ENCODE measurements at places on chromosomes 6 and 20.

GRCh38 chr6:133740816-133741215, 148.1 kb upstream of the TCF21 start:
- DNase-seq = no peak

GRCh38 chr6:136317021-136317694, 27.5 kb upstream of the BCLAF1 start:
- DNase-seq = peak; percentile 44

GRCh38 chr6:46201702-46202101, 30.9 kb upstream of the ENPP5 start:
- DNase-seq = no peak

DNA sequence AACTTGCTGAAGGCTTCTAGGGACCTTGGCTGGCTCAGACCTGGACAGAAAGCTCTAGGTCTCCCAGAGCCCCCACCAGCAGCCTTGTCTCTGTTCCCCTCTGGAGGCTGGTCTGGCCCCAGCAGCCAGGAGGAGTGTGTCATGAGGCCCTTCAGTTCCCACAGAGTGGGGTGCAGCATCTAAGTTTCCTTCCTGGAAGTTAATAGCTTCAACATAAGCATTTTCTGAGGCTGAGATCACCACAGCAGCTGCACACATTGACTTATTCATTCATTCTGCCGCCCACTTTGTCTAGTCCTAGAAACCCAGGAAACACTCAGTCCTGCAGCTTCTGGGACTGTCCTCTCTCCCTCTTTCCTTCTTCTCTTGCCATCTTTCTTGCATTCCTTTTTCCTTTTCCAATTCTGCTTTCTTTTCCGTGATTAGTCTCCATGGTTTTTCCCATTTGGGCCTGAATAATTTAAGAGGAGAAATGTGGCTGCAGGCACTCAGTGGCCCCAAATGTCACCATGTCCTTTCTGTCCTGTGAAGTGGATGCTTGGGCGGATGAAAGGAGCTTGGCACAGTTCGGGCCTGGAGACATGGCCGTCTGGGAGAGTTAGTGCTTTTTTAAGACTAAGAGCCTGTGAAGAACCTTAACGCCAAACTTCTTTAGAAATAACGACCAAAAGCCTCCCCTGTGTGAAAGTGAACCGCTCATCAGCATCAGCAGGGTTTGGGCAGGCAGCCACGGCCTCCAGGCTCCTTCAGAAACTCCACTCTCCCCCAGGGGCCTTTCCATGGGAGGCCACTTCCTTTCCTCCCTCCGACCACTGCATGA, 31.0 kb upstream of the PCMTD2 start:
- no peak for DNase-seq

DNA sequence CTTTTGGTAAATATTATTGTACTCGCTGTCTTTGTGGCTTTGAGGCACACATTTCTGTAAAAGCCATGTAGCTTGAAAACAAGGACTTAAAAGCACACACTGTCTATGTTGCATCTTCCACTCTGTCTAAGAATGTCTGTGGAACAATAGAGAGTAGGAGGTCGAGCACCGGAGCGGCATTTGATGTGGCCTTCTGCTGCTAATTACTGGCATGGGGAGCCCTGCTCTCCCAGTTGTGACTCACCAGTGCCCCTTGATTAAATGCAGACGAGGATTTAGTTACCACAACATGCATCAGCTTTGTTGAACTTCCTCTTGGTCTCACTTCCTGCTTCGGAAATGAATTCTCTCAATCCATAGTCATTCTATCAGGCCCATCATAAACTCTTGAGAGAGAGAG, 680.7 kb upstream of the SLC35B3 start:
- no peak for DNase-seq

GRCh38 chr6:355373-356208, 36.0 kb upstream of the IRF4 start:
- no peak for DNase-seq

GRCh38 chr6:55524441-55524840, 54.6 kb downstream of the HMGCLL1 start:
- no peak for DNase-seq

DNA sequence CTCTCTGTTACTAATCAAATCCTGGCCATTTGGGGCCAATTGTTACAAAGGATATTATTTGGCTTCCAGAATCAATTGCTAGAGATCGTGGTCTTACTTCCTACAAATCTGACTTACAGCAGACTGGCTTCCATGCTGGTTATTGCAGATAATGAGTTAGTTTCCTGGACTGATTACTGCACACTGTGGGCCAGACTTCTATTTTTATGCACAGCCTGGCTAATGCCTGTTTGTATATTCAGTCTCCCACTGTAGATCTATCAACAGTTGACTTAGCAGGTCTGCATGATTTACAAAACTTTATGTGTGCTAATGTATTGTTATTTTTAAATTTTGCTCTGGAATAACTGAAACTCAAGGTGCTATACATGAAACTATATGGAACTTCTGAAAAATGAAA, 25.8 kb upstream of the FBXL4 start:
- no peak for DNase-seq

GRCh38 chr6:42727627-42728026, 5.2 kb upstream of the PRPH2 start:
- no peak for DNase-seq

GRCh38 chr6:5365436-5366195, 104.3 kb downstream of the FARS2 start:
- no peak for DNase-seq

DNA sequence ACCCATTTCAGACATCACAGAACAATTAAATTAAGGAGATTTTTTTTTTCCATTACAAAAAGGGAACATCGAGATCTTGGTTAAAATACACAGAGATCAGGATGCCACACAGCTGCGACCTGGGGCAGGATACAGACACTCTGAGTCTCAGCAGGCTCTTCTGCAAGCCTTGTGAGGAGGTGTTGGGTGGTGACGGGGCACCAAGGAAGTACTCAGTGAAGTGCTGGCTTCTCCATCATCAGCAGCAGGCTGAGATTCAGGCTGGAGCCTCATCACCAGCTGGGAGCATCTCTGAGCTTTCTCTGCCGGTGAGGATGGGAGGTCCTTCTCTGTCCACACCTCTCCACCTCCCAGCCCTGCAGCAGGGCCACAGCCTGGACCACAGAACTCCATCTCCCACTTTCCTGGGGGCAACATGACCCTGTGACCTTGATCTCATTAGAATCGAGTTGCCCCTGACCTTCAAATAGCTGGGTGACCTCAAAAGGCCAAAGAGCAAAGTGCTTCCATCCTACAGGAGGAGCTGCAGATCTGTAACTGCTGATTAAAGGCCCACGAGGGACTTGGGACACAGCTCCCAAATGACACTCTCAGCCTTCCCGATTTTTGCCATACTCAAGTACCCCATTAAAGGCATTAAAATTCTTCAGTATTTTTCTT, 16.0 kb downstream of the PMEPA1 start:
- DNase-seq = no peak

DNA sequence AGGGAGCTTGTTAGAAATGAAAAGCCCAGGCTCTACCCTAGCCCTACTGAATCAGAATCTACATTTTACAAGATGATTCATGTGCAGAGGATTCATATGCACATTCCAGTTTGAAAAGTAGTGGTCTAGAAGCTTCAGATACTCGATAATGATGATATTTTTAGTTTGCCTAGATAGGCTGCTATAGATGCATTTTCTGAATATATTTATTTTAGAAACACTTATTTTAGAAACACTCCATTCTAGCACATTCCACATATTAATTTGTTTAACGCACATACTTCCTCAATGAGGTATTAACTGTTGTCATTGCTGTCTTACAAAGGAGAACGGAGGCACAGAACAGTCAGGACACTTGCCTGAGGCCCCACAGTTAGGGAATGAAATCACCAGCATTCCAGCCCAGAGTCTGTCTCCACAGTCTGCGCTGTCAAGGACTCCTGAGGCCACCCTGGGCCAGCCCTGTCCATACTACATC, 64.4 kb downstream of the SNAP25 start:
- no peak for DNase-seq

DNA sequence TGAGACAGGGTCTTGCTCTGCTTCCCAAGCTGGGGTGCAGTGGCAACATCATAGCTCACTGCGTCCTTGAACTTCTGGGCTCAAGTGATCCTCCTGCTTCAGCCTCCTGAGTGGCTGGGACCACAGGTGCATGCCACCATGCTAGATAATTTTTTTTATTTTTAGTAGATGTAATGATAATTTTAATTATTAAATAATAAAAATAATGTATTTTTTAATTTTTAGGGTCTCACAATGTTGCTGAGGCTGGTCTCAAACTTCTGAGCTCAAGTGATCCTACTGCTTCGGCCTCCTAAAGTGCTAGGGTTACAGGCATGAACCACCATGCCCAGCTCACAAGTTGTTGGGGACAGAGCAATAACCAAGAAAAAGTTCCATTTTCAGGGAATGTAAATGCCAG, 138.0 kb upstream of the RALGAPA2 start:
- no peak for DNase-seq

DNA sequence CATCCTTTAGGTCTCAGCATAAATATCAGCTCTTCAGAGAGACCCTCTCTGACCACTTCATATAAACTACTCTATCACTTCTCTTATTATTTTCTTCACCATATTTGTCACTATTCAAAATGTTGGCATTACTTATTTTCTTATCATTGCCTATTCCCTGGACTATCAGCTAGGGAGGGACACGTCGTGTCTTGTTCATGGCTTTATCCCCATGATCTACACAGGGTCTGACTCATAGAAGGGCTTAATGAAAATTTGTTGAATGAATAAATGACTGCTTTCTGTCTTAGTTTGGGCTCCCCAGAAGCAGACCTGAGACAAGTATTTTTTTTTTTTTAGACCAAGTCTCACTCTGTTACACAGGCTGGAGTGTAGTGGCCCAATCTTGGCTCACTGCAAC, 3.0 kb upstream of the CDK5RAP1 start:
- DNase-seq = no peak

GRCh38 chr6:7978736-7979135, 68.1 kb upstream of the TXNDC5 start:
- no peak for DNase-seq

- no peak for DNase-seq
Measured at GRCh38 chr20:46316984-46317684, 8.8 kb upstream of the CDH22 start.

GRCh38 chr6:47413752-47414422, 63.7 kb upstream of the CD2AP start:
- no peak for DNase-seq

DNA sequence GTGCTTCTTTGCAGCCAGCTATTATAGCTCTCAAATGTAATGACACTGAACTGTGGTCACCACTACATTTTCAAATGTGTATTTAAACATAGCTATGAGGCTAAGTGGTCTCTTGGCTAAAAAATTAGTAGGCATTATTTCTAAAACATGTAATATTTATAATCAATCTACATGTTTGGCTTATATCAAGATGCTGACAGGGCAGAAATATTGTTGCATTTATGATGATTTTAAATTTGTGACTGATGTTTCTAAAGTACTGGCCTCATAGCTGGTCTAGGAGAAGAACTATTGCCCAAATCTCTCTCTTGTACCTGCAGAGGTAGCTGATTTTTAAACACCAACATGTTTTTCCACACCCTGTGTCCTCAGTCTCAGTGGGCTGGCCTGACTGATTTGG, 298.2 kb downstream of the PAX1 start:
- no peak for DNase-seq

- DNase-seq = no peak
Measured at GRCh38 chr6:93567164-93567563, 147.8 kb upstream of the EPHA7 start.

- DNase-seq = no peak
Measured at GRCh38 chr6:47400581-47400980, 77.0 kb upstream of the CD2AP start.

DNA sequence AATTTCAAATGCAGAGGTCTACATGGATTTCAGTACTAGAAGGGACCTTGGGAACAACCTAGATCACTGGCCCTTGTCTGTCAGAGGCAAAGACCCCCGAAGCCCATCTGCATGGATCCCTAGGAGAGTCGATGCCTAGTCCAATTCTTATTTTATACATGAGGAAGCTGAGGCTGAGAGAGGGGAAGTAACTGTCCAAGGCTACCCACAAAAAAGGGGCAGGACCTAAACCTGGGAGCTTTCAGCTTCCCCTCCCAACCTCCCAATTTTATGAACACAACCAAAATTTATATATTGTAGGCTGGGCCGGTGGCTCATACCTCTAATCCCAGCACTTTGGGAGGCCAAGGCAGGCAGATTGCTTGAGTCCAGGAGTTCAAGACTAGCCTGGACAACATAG, 73.2 kb downstream of the TRERF1 start:
- no peak for DNase-seq

DNA sequence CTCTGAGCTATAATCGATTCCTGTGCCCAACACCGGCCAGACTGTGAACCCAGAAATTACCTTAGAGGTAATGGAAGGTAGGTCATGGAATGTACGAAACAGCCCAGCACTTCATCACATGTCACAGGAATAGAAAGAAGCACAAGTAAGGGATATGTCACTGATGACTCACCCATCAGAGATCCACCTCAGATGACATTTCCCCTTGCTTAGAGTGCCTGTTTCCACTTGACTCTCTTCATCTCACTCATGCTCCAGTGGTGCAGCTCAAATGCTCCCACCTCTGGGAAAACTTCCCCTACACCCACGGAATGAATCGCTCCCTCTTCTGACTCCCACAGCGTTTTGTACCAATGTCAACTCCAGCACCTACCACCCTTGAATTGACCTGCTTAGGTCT, 381.6 kb upstream of the CNR1 start:
- no peak for DNase-seq

- no peak for DNase-seq
Measured at GRCh38 chr6:134169871-134170486, 117.6 kb upstream of the SLC2A12 start.

GRCh38 chr20:4544765-4545164, 176.9 kb upstream of the PRND start:
- DNase-seq = no peak

- DNase-seq = no peak
Measured at GRCh38 chr6:166770216-166771116, 143.4 kb upstream of the RPS6KA2 start.

GRCh38 chr20:10040070-10040975, 5.5 kb downstream of the ANKEF1 start:
- DNase-seq = no peak

DNA sequence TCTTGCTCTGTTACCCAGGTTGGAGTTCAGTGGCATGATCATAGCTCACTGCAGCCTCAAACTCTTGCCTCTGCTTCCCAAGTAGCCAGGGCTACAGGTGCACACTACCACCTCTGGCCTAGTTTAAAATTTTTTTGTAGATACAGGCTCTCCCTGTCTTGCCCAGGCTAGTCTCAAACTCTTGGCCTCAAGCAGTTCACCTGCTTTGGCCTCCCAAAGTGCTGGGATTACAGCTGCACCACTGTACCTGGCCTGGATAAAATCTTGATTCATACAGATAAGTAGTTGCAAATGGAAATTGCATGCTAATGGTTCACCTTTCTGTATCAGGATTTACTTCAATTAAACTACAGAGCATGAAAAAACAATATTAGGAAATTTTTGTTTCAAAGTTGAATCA, 4.2 kb downstream of the CD2AP start:
- no peak for DNase-seq

GRCh38 chr20:44095831-44096230, 91.2 kb downstream of the JPH2 start:
- no peak for DNase-seq

GRCh38 chr6:63597141-63598048, 25.1 kb downstream of the LOC128125822 start:
- DNase-seq = no peak

- DNase-seq = no peak
Measured at GRCh38 chr20:10812759-10813327, 139.0 kb upstream of the JAG1 start.

Measured in NCI-H510A (cell line).